ENCODE measurements at places on chromosomes 1 and 21.

- no peak for DNase-seq
Observed at GRCh38 chr1:224784265-224785039, 145.0 kb upstream of the DNAH14 start.

GRCh38 chr1:94580367-94581115, 39.0 kb upstream of the F3 start:
- no peak for DNase-seq

DNA sequence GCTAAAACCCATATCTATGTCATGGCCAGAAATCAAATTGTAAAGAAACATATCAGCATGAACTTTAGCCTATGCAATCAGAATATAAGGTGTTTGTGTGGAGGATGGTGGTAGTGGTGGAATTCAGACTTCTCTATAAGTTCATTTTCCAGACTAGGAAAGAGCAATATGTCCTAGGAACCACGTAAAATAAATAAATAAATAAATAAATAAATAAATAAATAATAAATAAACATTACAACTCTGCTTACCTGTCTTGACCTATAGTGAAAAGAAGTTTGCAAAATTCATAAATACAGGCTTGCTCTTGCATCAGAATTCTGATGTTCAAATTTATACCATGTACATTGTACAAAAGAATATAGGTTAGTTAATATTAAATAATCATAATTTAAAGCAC, 1382.6 kb upstream of the ADGRL2 start:
- no peak for DNase-seq

DNA sequence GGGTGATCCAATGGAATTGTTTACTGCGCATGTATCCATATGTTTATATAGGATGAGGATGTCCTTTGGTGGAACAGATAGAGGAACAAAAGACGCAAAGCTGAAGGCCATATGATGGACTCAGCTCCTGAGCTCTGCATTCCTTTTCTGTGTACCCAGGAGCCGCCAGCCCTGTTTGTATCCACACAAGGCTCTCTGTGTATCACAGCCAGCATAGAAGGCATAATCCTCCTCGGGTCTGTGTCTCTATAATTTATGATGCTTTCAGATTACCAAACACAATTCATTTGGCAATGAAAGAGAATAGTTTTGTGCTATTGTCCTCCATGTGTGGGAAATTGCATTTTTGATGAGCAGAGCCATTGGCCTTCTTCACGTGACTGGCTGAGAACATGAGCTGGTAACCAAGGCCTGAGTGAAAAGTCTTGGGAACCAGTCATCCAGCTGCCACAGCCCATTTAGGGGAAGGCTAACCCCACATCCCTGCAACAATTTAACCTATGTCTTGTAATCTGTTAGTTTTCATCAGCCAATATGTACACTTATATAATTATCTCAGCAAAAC, 119.2 kb downstream of the PBX1 start:
- no peak for DNase-seq

GRCh38 chr1:173580071-173580470, 22.8 kb downstream of the SLC9C2 start:
- DNase-seq, result no peak

- DNase-seq, result no peak
Observed at GRCh38 chr1:65368403-65368802, 52.1 kb upstream of the LEPR start.

DNA sequence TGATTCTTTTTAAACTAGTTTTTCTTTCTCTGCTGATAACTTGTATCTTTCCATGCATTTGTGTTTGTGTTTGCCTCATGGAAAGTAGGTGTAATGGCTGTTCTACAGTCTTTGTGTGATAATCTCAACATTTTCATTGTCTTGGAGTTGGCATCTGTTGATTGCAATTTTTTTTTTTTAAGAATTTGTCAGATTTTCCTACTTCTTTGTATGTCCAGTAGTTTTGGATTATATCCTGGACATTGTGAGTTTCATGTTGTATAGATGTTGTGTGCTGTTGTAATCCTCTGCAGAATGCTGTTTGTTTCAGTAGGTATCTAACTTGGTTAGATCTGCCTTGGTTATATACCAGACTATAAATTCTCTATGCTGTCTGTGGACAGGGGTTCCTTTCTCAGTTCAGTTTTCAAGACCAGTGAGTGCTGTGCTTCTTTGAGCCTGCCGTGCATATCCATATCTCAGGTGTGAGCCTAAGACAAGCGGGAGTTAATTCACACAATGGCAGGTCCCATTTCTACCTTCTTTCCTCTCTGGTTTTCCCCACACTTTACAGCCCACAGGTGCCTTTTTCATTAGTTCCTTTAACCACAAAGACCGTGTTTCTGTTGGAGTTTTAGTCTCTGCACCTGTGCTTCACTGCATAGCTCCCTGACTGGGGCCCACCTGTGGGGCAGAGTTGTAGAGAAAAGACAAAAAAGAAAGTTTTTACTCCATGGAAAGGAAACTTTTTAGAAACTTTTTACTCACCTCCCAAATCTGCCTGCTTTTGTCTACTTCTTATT, 69.9 kb downstream of the ITSN1 start:
- DNase-seq, result peak; percentile 32

DNA sequence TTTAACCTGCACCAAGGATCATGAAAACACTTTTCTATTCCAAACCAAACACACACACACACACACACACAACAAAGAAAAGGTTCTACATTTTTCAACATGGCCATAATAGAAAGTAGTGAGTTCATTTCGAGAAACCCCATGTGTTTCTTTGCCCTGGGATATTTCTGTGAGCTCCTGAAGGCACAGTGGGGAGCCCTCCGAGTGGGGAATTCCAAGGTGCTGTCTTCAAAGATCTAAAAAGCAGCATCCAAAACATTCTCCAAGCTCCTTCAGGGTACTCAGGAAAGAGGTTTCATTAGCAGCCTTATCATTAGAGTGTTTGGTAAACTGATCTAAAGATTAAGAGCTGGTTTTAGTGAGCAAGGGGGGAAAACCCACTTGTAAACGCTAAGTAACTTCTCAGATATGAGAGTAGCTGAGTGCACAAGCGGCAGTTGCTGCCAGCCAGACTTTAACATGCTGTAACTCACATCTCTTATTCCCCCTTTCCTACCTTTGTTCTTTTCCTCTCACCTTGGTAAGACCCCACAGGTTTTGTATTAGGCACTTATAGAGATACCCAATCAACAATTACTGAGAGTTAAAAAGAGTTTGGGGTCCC, 38.3 kb downstream of the ZC3H11B start:
- no peak for DNase-seq

DNA sequence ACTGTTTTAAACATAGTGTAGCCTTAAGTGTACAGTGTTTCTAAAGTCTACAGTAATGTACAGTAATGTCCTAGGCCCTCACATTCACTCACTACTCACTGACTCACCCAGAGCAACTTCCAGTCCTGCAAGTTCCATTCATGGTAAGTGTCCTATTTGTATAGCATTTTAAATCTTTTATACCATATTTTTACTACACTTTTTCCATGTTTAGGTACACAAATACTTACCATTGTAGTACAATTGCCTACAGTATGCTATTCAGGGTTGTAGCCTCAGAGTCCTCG, 3.6 kb upstream of the S100A10 start:
- DNase-seq, result no peak

DNA sequence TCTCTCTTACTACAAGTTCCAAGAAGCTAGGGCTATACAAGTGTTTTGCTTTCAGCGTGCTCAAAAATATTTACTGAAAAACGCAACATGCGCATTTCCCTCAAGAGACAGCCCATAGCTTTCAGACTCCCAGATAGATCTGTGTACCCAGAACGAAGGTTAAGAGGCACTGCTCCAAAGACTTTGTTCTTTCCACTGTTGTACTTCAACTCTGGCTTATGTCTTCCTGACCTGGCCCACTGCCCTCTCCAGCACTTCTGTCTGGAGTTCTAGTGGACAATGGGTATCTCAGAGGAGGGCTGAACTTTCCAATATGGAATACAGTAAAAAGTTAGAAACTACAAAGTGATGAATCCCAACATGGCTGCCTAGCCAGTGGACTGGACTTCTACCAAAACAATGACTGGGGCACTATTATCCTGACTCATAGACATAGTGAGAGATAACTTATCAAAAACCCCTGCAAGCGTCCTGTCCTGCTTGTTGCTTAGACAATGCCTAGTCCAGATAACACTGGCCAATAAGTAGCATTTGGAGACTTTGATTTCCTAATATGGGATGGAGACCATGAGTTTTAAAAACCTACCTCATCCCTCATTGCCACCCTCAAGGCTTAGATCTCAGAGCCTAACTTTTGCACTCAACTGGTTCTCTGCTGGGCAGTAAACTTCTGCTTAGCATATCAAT, 8.8 kb upstream of the ADAR start:
- DNase-seq, result no peak

GRCh38 chr1:32399843-32400242, 5.6 kb upstream of the BSDC1 start:
- no peak for DNase-seq

GRCh38 chr1:246304484-246305259, 202.4 kb downstream of the SMYD3 start:
- DNase-seq, result no peak

DNA sequence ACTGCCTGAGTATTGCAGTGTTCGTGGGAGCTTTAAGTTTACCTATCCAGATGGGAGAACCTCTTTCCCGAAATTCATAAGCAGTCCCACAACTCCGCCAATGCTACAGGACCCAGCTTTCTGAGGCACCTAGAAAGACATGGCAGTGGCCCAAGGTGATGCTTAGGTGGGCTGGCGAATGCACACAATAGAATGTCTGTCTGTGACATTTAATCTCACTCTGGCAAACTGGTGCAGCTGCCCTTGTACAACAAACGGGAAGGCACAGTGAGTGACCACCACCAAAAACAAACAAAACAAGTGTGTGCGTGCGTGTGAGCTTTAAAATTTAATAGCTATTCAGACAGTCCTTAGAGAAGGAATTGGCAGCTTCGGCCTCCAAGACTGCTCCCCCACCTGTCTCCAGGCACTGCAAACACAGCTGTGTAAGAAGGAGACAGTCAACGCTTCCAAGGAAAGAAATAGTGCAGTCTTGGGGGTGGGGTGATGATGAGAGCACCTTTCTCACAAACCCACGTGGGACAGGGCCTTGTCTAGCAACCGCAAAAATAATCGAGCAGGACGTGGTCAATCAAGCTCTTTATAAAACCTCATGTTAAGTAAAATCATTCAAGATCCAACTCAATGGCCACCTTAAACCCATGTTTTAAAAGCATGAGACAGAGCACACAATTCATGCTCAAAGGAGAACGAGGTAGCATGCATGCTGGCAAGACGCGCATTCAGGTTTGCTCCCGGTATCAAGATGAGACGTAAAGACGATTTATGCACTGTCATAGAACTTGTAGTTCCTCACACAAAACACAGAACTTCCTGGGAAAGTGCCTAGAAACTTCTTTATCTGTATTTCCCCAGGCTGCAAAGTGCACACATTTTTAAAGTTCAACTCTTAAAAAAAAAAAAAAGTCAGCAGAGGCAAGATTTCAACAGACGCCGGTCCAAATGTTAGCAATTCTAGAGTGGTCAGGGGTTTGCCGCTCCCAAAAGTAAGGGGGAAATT, 84.1 kb downstream of the TM2D1 start:
- DNase-seq, result no peak

DNA sequence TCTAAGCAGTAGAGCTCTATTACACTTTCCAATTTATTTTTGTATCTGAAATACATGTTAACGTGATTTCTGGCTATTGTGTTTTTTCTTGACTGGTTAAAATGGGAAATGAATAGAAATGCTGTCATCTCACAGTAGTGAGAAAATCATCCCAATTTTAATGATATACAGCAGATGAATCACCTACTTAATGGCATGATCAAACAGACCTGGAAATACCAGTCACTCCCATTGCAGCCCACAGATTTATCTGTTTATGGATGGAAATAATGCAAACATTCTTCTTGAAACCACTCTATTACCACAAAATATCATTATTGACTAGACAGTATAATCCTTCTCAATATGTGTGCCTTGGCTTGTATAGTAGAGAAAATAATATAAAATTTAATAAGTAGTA, 497.8 kb upstream of the ADAMTS5 start:
- no peak for DNase-seq

GRCh38 chr1:112778137-112778536, 63.0 kb upstream of the PPM1J start:
- no peak for DNase-seq

DNA sequence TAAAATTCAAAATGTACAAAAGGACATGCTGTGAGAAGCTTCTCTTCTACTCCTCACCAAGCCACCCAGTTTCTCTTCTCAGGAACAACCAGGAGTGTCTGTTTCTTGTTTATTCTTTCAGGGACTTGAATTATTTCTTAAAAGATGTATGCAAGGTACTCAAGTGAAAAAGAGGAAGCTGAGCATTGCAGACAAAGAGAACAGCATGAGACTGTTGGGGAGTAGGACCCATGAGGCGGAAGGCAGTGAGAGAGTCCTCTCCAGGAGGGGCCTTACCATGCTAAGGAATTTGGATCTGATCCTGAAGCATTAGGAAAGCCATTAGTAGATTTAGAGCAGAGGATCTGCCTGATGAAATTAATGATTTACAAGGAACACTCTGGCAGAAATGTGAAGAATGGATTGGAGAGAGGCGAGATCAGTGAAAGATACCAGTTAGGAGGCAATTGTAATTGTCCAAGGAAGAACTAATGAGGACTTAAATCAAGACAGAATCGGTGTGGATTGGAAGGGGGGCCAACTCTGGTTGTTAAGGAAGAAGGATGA, 14.7 kb upstream of the SSX2IP start:
- DNase-seq, result no peak

GRCh38 chr1:198300451-198300850, 143.7 kb downstream of the NEK7 start:
- DNase-seq, result no peak

GRCh38 chr1:19515201-19515600, 29.9 kb upstream of the CAPZB start:
- no peak for DNase-seq

GRCh38 chr1:239805851-239806772, 285.6 kb upstream of the FMN2 start:
- DNase-seq, result no peak

GRCh38 chr1:44049839-44050238, 18.6 kb upstream of the SLC6A9 start:
- no peak for DNase-seq

- no peak for DNase-seq
Observed at GRCh38 chr1:155083865-155084721, 5.5 kb downstream of the EFNA3 start.

Measured in Jurkat, Clone E6-1 (cell line).